ENCODE measurements at places on chromosomes 13 and 19.
A peak's percentile ranks its signal among the peaks of the same experiment; 100 is the strongest.

- no peak for DNase-seq
Measured at GRCh38 chr13:40515702-40516101, 150.7 kb downstream of the FOXO1 start.

GRCh38 chr19:31340042-31341025 lies 8.9 kb downstream of the TSHZ3 start:
- no peak for DNase-seq

DNA sequence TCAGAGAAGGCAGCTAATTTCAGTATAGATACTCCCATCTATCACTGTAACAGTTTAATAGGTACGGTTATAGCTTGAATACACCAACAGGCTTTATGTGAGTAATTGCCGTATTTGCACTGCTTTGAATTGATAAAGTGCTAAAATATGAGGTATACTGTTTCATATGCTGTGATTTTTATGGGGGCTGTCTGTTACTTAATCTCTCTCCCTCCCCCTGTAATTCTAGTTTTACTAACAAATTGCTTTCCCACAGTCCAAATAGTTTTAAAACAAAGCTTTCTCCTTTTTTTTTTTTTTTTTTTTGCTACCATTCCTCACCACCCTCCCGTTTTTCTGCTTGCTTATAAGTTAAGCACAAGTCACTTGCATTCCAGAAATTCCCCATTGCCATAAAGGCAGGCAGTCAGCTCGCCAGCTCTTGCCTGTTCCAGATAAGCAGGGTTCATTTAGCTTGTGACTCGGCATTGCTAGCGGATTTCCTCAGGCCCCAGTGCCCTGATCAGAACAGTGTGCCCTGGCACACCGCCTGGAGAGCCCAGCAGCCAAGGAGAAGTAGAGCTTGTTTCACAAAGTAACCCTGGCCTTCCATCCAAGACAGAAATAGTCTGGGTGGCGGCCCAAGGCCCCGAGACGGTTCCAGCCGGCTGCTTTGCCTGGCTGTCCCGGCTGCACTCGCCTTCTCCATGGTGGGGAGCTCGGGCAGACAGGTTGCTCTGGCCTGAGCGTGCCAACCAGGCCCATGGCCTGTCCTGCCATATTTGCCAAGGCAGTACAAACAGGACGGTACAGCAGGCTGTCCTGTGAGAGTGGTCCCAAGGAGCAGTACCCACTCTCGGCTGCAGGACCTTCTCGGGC lies 43.5 kb upstream of the NPAS1 start:
- peak; percentile 68 for DNase-seq

DNA sequence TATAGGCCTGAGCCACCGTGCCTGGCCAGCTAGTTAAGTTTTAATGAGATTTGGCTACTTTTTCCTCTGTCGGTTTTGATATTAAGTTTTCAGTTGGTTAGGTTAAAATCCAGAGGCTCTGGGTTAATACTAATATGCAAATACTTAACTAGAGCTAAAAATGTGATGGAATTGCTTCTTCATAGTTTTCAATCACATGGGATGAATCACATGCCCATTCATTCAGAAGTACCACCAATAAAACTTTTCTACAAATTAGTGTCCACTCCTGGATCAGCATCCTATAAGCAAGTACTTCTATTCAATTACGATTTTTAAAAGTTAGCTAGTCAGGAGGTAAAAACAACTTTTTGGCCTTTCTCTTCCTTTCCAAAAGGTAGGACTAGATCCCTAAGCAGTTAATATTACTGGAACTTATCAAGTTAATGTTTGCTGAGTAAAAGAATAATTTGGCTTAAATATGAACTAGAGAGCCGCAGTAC lies 4.3 kb downstream of the SLC25A30 start:
- no peak for DNase-seq

Data from frontal cortex (tissue), 4 donors.